Mucosa of gallbladder (tissue), 1 donor: ENCODE measurements at places on chromosomes 12 and 14.

- no peak for DNase-seq
These were observed 151.6 kb upstream of the OR4E1 start for GRCh38 chr14:21825149-21825743.

DNA sequence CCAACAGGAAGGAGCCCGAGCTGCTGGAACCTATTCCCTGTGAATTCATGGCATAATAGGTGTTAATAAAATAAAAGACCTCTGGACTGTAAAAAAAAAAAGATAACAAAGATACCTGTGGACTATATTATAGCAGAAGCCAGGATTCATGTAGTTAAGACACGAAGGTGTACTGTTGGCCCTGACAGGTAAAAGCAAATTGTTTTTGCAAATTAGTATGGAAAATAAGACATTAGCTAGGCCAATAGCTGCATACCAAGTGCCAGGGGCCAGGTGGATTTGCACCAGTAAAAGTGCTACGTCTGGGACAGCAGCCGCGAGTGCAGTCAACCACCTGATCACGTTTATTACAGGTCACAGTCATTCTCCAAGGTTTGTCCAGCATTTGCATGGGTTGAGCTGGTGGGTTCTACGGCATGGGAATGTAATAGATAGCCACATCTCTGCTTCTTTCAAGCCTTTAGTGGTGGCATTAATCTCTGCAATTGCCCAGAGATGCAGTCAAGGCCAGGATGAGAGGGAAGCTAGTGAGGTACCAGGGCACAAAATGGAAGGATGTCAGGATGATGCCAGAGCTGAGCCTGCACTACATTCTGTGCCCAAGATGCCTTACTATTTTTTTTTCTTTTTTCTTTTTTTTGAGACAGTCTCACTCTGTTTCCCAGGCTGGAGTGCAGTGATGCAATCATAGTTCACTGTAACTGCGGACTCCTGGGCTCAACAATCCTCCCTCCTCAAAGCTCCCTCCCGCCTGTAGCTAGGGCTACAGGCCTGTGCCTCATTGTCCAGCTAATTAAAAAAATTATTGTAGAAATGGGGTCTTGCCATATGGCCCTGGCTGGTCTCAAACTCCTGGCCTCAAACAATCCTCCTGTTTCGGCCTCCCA is 26.3 kb downstream of the TNFAIP2 start:
- no peak for DNase-seq

GRCh38 chr12:99600388-99600787 is 47.2 kb upstream of the GARIN6 start:
- DNase-seq = no peak

- DNase-seq = no peak
These were observed 12.0 kb upstream of the SERPINA1 start for GRCh38 chr14:94400422-94400841.

DNA sequence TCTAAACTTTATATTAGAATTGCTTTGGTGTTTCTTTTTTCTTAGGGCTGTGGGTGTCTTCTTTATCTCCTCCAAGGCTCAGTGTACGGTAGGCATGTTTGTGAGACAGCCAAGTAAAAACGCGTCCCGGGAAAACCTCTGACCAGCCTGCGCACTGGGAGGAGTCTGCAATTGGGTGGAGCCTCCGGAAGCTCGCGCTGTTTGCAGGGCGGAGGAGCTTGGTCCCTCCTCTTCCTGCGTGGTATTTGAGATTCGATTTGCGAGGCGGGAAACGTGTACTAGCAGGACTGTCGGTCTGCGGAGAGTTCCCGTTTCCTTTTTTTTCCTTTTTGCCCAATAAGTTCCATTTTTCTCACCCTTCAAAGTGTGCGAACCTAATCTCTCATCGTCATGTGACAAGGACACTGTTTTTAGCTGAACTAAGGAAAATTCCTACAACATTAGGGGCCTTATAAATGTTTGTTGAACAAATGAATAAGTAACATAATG is 182.1 kb upstream of the OTX2 start:
- DNase-seq = no peak

DNA sequence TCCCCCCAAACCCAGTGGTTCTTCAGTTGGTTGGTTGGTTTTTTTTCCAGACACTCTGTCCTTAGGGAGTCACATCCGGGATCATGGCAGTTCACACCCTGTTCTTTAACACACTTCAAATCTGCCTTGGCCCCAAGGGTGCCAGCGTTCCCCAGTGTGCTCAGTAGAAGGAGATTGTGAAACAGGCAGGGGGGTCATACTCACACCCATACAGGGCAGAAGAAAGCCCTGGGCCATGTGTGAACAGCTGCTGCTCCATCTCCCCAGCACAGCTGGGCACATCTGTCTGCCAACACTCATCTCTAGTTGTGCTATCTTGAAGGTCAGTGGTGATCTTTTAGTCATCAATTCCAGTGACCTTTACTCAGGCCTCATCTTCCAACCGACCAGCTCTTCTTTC is 64.4 kb upstream of the FUT8 start:
- DNase-seq = no peak

DNA sequence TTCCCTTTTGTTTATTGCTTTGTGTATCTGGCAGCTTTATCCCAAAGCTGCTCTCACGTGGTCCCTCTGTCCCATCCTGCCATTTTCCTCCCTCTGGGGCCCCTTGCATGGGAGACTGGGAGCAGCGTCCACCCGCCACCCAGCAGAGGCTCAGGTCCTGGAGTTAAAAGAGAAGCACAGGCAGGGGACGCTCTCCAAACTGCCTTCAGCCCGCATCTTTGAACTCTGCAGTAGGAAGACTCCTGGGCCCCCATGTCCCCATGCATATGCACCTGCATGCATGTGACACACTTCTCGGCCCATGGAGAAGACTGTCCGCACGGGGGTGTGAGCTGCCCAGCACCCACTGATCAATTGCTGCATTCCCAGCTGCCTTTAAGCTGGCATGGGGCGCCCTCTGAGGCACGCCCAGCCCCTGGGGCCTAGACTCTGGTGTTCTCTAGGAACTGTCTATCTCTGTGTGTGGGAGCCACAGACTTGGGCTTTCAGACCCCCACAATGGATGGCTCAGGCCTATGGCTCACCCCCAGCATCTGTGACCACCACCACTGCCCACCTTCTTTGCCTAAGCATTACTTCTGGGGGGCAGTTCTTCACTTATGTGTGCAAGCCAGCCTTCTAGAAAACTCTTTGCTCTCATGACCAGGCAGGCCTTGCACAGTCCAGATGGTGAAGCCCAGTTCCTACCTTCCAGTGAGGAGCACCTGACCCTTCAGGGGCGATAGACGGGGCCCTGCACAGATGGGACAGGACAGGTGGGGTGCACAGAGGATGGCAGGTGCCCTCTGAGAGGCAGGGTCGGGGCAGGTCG is 96.1 kb upstream of the DIO3 start:
- DNase-seq = no peak

DNA sequence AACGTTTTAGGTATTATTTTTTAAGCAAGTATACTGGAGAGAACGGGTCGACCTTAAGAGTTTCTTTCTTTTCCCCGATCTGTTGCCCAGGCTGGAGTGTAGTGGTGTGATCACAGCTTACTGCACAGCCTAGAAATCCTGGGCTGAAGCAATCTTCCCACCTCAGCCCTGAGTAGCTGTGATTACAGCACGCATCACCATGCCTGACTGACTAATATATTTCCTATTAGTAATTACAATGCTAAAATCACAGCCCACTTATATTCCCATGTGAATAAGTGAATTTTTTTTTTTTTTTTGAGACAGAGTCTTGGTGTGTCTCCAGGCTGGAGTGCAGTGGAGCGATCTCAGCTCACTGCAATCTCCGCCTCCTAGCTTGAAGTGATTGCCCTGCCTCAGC is 50.4 kb downstream of the DICER1 start:
- no peak for DNase-seq

DNA sequence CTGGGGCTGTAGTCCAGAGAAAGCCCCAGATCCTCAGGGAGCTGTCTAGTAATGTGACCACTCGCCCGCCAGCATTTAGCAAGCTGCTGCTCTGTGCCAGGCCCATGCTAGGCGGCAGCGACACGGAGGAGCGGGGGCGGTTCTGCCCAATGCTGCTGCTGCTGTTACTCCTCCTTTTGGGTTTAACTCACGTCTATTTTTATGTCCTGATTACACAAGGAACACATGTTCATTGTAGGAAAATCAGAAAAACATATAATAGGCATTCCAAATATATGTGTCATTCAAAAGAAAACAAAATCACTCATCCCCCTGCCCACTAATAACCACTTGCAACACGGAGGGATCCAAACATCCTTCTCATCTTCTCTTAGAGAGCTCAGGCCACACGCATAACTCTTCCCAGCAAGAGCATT is 30.4 kb downstream of the CCDC92 start:
- DNase-seq = no peak

DNA sequence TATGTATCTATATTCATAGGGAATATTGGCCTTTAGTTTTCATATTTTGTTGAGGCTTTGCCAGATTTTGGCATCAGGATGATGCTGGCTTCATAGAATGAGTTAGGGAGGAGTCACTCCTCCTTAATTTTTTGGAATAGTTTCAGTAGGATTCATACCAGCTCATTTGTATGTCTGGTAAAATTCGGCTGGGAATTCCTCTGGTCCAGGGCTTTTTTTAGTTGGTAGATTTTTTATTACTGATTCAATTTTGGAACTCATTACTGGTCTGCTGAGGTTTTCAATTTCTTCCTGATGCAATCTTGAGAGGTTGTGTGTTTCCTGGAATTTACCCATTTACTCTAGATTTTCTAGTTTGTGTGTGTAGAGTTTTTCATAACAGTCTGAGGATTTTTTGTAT is 175.2 kb downstream of the EPS8 start:
- DNase-seq = no peak

GRCh38 chr12:53115112-53115890 is 12.0 kb downstream of the SOAT2 start:
- DNase-seq = no peak

GRCh38 chr14:50929506-50929905 is 14.8 kb downstream of the PYGL start:
- DNase-seq = no peak

GRCh38 chr12:112096070-112096469 is 12.5 kb downstream of the NAA25 start:
- DNase-seq = no peak

DNA sequence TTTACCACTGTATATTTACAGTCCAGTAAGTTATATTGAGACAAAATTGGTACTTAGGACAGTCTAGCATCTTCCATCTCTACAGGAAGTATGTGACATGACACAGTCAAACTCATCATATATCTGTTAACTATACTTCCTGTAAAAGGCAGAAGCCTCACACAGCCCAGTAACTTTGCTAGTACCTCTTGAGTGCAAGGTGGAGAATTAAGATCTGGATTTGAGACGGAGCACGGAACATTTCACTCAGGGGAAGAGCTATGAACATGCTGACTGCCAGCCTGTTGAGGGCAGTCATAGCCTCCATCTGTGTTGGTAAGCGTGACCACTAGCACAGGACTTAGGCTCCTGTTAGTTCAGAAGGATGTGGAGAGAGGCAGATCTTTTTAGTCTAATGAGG is 333.7 kb upstream of the OR4E1 start:
- DNase-seq = no peak

- DNase-seq = no peak
These were observed 82.4 kb upstream of the RESF1 start for GRCh38 chr12:31876568-31877424.

GRCh38 chr14:76236172-76237130 is 84.7 kb downstream of the GPATCH2L start:
- no peak for DNase-seq

DNA sequence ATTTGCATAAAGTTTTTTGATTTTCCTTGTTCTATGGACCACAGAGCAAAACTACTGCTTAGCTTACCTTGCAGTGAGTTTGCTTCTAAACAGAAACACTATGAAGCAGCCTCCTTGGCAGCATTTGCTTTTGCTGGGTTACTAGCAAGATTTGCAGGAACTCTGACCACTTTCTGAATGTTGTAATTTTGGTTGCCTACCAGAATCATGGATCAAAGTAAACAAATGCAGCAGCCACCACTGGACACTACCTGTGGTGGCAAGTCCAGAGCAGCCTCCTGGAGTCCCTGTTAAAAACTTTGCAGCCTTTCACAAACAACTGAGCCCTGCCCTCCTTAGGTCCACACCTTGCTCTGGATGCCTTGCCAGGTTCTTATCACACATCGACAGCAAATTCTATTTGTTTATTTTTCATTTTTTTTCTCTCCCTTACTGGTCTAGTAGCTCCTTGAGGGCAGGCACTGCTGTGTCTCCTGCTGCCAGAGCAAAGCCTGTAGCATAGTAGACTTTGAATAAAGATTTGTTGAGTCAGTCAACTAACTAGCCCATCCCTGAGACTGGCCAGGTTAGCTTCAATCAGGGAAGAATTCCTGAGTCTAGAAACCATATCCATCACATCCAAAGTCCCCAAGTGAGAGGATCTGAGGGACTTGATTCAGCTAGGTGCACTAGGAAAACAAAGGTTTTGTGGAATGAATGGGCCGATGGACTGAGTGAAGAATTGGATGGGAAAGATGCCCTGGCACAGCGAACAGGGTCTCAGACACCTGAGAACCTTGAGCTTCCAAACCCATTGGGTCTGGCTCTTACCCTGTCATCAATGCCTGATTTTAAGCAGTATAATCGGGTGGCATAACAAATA is 5.7 kb downstream of the TTC6 start:
- no peak for DNase-seq

DNA sequence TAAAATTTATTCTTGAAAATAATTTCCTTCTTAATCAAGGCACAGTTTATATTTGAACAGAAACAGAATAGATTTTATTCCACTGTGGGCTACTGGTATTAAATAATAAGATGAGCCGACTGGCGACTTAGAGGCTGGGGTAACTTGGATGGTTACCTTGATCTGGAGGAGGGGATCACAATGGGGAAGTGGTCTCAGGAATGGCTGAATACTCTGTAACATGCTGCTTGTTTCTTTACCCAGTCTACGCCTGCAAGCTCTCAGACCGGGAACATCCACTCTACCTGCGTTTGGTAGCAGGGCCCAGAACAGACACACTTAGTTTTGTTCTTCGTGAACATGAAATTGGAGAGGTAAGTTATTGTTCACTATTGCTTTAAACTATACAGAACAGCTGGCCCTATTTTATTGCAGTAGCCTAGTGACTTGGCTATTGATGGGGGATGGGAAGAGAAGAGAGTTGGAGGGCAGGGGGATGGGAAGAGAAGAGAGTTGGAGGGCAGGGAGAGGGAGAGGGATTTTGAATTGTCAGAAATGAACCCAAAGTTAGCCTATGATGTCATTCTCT is 67.9 kb downstream of the GNS start:
- no peak for DNase-seq

DNA sequence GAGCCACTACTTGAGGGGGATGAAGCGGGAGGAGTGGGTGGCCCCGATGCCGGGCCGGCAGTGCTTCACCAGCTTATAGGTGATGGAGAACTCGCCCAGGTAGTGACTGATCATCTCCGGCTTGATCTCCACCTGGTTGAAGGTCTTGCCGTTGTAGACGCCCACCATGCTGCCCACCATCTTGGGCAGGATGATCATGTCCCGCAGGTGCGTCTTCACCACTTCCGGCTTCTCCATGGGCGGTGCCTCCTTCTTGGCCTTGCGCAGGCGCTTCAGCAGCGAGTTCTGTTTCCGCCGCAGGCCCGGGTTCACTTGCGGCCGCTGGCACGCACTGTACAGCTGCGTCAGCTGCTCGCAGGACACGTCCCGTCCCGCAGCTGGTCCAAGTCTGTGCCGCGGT is 3.4 kb downstream of the TIGAR start:
- no peak for DNase-seq

- no peak for DNase-seq
These were observed 97.2 kb downstream of the ZC3H14 start for GRCh38 chr14:88660056-88660455.

GRCh38 chr12:115771065-115771464 is 506.4 kb downstream of the MED13L start:
- DNase-seq = no peak

- DNase-seq = no peak
These were observed 122.4 kb downstream of the FIGNL2 start for GRCh38 chr12:51726161-51726560.
